ENCODE measurements at places on chromosomes 6 and 20. TPM values are rescaled to one million over a fixed set of nuclear protein-coding genes. Genes with fewer than 3 reads are reported as not detected.
A peak's percentile ranks its signal among the peaks of the same experiment; 100 is the strongest.

- DNase-seq, result no peak
- no peaks in the 10 kb centered on the region for H3K36me3 ChIP-seq
- no peak overlapping the region for H3K4me3 ChIP-seq
- peaks cover 86% of the 10 kb centered on the region for H3K4me1 ChIP-seq
- no peaks in the 10 kb centered on the region for H3K27me3 ChIP-seq
- no peak overlapping the region for H3K27ac ChIP-seq
Measured at GRCh38 chr20:34041226-34041625, 47.5 kb downstream of the RALY start.

- no peaks in the 10 kb centered on the region for H3K36me3 ChIP-seq
- no peak overlapping the region for H3K4me3 ChIP-seq
- H3K27me3 ChIP-seq, result no peaks in the 10 kb centered on the region
- DNase-seq, result no peak
- no peaks in the 10 kb centered on the region for H3K4me1 ChIP-seq
- no peak overlapping the region for H3K27ac ChIP-seq
Measured at GRCh38 chr20:61505508-61505907, 253.4 kb downstream of the CDH4 start.

DNA sequence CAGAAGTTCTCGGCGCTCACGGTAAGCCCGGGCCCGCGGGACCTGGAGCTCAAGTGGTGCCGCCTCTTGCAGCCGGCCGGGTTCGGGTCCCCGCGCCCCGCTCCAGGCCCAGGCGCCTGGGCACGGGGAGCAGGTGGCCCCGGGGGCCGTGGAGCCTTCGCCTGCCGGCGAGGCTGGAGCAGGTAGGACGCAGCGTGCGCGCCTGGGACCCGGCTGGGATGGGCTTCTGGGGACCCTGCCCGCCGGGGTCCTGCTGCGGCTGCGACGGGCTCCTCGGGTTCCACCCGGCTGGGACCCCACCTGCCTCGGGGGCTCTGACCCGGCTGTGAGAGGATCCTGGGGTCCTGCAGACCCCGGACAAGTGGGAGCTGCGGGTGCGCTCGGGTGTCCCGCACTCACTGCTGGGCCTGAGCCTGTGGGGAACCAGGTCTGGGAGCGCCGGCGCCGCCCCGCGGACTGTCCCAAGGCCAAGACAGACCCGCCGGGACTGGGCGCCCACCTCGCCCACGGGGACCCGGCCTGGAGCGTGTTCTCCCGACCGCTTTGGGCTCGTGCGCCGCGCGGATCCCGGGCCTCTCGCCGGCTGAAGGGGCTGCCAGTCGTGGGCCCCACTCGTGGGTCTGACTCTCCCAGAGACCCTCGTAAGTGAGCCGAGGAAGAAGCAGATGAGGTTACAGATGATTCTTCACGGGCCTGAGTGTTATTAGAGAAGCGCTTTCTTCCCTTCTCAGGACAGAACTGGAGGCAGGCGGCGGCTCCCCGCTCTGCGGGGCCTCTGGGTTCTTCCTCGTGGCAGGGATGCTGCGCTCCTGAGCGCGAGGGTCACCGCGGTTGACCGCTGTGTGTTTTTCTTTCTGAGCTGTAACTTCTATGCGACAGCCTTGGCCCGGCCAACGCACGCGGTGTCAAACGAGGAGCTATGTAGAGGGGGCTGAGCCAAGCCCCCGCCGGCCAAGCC, 729 bp downstream of the SMOC2 start:
- no peak overlapping the region for H3K27ac ChIP-seq
- H3K4me1 ChIP-seq, result peaks cover 13% of the 10 kb centered on the region
- DNase-seq, result peak; percentile 86
- no peak overlapping the region for H3K4me3 ChIP-seq

GRCh38 chr6:99252421-99252820, 97.1 kb downstream of the FAXC start:
- H3K27me3 ChIP-seq, result no peaks in the 10 kb centered on the region
- H3K36me3 ChIP-seq, result no peaks in the 10 kb centered on the region
- H3K4me3 ChIP-seq, result no peak overlapping the region
- H3K27ac ChIP-seq, result no peak overlapping the region
- H3K4me1 ChIP-seq, result no peaks in the 10 kb centered on the region
- DNase-seq, result no peak

DNA sequence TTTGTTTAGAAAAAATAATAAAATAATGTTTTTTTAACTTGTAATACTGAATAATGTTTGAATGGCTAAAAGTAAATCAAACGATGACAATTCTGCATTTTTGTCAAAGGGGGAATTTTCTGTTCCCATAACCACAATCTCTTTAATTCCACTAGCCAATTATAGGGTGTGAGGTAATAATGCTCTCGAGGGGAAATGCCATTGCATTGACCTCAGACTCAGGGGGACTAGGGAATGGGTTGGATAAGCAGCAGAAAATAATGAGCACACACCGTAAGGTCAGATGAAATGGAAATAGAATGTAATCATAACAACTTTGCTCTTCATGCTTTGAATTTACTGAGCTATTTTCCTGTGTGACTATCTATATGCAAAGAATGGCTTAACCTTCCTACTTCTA, 584.7 kb downstream of the RFPL4B start:
- H3K4me3 ChIP-seq, result no peak overlapping the region
- no peaks in the 10 kb centered on the region for H3K27me3 ChIP-seq
- H3K27ac ChIP-seq, result no peak overlapping the region
- no peaks in the 10 kb centered on the region for H3K36me3 ChIP-seq
- DNase-seq, result no peak
- H3K4me1 ChIP-seq, result no peaks in the 10 kb centered on the region

DNA sequence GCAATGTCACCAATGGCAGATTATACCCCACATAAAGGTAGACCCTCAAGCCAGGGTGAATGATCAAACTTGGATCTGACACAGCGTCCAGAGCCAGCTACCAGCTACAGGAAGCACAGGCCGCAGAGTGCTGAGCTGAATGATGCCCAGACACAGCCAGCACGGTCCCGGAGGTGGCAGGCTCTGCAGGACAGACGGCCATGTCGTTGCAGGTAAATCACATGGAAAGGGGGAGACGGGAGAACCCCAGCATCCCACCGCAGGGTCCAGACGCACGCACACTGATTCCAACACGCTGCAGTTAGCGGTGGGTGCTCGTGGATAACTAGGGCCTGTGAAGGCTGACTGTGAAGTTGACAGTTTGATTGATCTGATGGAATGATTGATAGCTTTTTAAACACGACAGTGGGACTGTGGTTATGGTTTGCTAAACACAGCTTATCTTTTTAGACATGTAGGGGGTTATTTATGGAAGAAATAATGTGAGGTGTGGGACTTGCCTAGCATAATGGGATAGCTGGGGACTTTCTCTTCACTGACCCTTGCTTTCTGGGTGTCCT, 228.5 kb downstream of the ERMARD start:
- peaks cover 22% of the 10 kb centered on the region for H3K4me1 ChIP-seq
- no peak overlapping the region for H3K4me3 ChIP-seq
- H3K27me3 ChIP-seq, result no peaks in the 10 kb centered on the region
- H3K27ac ChIP-seq, result no peak overlapping the region
- DNase-seq, result no peak

DNA sequence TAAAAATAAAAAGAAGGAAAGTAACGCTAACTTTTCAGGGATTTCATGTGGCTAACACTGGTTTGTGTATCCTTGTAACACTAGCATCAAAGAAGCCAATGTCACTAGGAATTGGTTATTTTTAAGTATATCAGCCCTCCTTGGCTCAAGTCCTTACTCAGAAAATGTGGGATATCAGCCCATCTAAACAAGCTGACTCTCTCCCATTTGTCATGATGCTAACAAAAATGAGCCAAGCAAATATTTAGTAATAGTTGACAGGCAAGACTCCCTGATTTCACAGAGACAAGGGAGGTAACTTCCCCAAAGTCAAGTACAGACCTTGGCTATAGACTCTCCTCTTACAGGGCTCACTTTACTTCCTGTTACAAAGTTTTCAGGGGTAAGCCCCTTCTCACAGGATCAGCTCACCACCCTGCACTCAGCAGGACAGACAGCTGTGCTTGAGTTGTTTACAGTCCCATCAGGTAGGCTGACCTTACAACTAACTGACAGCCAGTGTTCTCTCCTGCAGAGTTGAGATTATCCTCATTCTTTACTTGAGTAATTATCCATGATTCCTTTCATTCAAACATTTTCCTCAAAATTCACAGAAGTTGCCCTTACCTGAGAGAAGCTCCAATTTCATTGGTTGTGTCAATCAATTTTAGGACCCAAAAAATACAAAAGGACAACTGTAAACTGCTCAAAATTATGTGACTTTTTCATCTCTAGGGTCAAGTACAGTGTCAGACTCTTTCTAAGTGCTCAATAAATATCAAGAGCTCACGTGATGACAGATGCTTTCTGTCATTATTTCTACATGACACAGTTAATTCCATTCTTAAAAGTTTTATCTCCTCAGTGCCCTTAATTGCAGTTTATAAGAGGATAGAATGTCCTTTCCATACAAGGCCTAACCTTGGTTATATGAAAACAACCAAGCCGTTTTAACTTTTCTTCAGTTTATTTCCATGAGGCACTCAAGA, 38.1 kb upstream of the BMP5 start:
- no peaks in the 10 kb centered on the region for H3K27me3 ChIP-seq
- H3K4me3 ChIP-seq, result no peak overlapping the region
- no peaks in the 10 kb centered on the region for H3K4me1 ChIP-seq
- H3K36me3 ChIP-seq, result no peaks in the 10 kb centered on the region
- DNase-seq, result no peak
- H3K27ac ChIP-seq, result no peak overlapping the region

GRCh38 chr6:52176550-52176949, 9.6 kb upstream of the IL17A start:
- H3K4me1 ChIP-seq, result peaks cover 4% of the 10 kb centered on the region
- H3K36me3 ChIP-seq, result no peaks in the 10 kb centered on the region
- no peak for DNase-seq
- H3K27me3 ChIP-seq, result no peaks in the 10 kb centered on the region
- H3K4me3 ChIP-seq, result no peak overlapping the region
- no peak overlapping the region for H3K27ac ChIP-seq

GRCh38 chr6:165098165-165098564, 211.2 kb downstream of the C6orf118 start:
- H3K27me3 ChIP-seq, result no peaks in the 10 kb centered on the region
- DNase-seq, result no peak
- H3K27ac ChIP-seq, result no peak overlapping the region
- no peaks in the 10 kb centered on the region for H3K36me3 ChIP-seq
- no peaks in the 10 kb centered on the region for H3K4me1 ChIP-seq
- no peak overlapping the region for H3K4me3 ChIP-seq

- H3K4me1 ChIP-seq, result peaks cover 3% of the 10 kb centered on the region
- no peaks in the 10 kb centered on the region for H3K36me3 ChIP-seq
- no peaks in the 10 kb centered on the region for H3K27me3 ChIP-seq
- peak; percentile 83 for DNase-seq
Measured at GRCh38 chr6:87742106-87742505, 40.1 kb upstream of the AKIRIN2 start.

DNA sequence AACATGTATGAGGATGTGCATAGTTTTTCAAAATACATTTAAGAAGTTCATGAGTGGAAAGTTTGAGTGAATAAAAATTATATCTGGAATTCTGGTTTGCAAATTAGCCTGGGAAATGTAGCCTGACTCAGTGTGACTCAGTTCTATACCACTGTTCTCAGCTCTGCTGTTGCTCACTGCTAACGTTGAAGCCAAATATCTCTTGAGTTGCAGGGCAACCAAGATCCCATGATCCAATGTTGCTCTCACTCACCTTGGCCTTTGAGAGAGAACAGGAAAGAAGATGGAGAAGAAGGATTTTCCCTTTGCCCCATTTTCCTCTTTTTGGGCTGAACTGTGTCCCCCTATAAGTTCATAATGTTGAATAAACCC, 28.9 kb downstream of the PSMB9 start:
- DNase-seq, result no peak
- H3K27me3 ChIP-seq, result no peaks in the 10 kb centered on the region
- H3K4me1 ChIP-seq, result no peaks in the 10 kb centered on the region
- H3K36me3 ChIP-seq, result no peaks in the 10 kb centered on the region

GRCh38 chr6:3162067-3162497, 4.7 kb upstream of the TUBB2A start:
- no peaks in the 10 kb centered on the region for H3K27me3 ChIP-seq
- DNase-seq, result no peak
- peaks cover 24% of the 10 kb centered on the region for H3K4me1 ChIP-seq

DNA sequence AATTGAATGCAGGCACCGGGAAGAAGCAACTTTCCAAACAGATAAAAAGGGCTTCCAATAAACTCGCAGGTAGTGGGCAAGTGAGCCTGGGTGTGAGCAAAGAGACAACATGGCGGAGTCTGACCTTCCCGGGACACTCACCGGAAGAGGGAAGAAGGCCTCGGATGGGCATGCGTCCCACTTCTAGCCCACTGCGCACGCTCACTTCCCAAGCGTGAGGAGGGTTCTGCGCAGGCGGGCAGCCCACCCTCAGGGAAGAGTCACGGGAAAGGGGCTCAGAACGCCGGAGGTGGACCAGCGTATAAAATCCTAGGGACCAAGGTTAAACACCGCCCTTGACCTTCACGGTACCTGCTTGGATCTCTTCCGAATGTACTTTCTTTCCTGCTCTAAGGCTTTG, 95.5 kb upstream of the AFDN start:
- H3K36me3 ChIP-seq, result no peaks in the 10 kb centered on the region
- no peaks in the 10 kb centered on the region for H3K27me3 ChIP-seq
- H3K4me1 ChIP-seq, result peaks cover 12% of the 10 kb centered on the region
- H3K4me3 ChIP-seq, result no peak overlapping the region
- no peak overlapping the region for H3K27ac ChIP-seq
- no peak for DNase-seq

- H3K27ac ChIP-seq, result no peak overlapping the region
- peaks cover 40% of the 10 kb centered on the region for H3K4me1 ChIP-seq
- peaks cover 5% of the 10 kb centered on the region for H3K27me3 ChIP-seq
- H3K36me3 ChIP-seq, result no peaks in the 10 kb centered on the region
- H3K4me3 ChIP-seq, result no peak overlapping the region
Measured at GRCh38 chr6:44266347-44266746, 996 bp upstream of the NFKBIE start.

GRCh38 chr6:112335736-112336135, 11.4 kb upstream of the RFPL4B start:
- peaks cover 5% of the 10 kb centered on the region for H3K4me1 ChIP-seq
- H3K36me3 ChIP-seq, result no peaks in the 10 kb centered on the region
- H3K4me3 ChIP-seq, result no peak overlapping the region
- H3K27me3 ChIP-seq, result no peaks in the 10 kb centered on the region
- H3K27ac ChIP-seq, result no peak overlapping the region

DNA sequence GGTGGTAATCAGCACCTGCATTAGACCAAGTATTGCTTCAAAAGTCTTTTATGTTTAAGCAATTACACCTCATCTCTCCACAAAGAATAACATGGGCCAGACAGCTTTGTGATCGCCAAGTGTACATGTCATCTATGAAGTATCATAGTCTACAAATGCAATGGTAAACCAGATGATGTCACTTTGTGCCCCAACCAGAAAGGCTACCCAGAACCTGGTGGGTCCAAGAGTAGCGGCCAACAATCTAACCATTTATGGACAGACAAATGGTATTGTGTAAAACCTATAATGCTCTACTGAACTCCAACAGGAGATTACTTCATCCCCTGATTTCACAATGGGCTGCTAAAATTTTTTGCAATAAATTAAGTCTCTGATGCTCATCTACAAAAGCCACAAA, 295.9 kb downstream of the GMDS start:
- H3K27ac ChIP-seq, result no peak overlapping the region
- no peaks in the 10 kb centered on the region for H3K27me3 ChIP-seq
- H3K4me3 ChIP-seq, result no peak overlapping the region
- DNase-seq, result no peak

GRCh38 chr20:32052778-32053362, 828 bp downstream of the HCK start:
- H3K27me3 ChIP-seq, result peaks cover 13% of the 10 kb centered on the region
- DNase-seq, result peak; percentile 92
- H3K4me3 ChIP-seq, result peak overlapping the region; percentile 51

Gene AVP
- total RNA-seq, result not detected

Gene SLC35D3
- total RNA-seq, result not detected

Gene PNPLA1
- total RNA-seq, result not detected

Gene SLC17A1
- total RNA-seq, result not detected

Gene VWA7
- 7.0 TPM for total RNA-seq

Gene ZNF165
- total RNA-seq, result 2.4 TPM

Gene DLL1
- 20.1 TPM for total RNA-seq

Gene COL9A3
- total RNA-seq, result 2.1 TPM

Gene XKR7
- under 0.01 TPM for total RNA-seq

Gene FAM209A
- total RNA-seq, result 5.2 TPM

All from upper lobe of left lung (tissue), 6 donors.